ENCODE measurements at places on chromosomes 3 and 15.

GRCh38 chr3:36210840-36211651 is 169.3 kb upstream of the STAC start:
- DNase-seq: no peak

DNA sequence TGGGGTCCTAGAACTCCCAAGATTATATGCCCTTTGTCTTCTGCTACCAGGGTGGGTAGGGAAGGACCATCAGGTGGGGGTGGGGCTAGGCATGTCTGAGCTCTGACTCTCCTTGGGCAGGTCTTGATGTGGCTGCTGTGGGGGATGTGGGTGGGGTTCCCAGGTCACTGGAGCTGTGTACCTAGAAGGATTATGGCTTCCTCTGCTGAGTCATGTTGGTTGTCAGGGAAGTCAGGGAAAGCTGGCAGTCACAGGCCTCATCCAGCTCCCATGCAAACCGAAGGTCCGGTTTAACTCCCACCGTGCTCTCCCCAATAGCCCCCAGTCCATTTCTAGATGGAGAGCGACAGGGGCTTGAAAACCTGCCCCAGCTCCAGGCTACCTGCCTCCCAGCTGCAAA is 35.2 kb downstream of the EID1 start:
- no peak for DNase-seq

- DNase-seq: no peak
These were observed 61.9 kb downstream of the NSMCE3 start for GRCh38 chr15:29207758-29208108.

- DNase-seq: no peak
These were observed 36.4 kb downstream of the SEC22C start for GRCh38 chr3:42545284-42545900.

DNA sequence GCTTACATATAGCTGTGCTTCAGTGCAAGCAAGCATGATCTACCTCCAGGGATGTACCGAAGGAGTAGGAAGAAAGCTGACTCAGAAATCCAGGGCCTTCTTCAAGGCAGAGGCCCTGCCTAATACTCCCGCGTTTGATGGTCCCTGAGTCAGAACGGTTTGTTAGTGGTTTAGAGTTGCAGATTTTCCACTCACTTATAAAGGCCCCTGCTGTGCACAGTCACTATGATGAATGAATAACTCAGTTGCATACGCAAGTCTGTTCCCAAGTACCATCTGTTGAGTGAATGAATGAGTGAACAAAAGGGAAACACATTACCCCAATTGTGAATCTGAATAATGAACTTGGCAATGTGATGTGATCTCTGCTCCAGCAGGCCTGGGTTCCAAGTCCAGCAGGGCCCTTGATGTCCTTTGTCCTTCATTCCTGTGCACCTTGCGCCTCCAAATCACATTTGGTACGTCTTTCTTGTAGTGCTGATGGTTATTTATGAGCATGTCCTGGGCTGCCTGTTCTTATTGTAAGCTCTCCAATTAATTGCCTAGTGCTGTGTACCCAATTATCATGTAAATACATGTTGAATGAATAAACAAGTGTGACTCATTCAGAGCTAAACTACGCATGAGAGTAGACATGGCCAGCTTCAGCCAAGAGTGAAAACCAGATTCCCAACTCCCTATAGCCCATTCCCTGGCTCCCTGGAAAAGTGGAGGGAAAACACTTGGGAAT is 85.3 kb upstream of the LIMD1 start:
- no peak for DNase-seq

- no peak for DNase-seq
These were observed 33.1 kb upstream of the SEMA3F start for GRCh38 chr3:50122071-50122470.

GRCh38 chr3:181052256-181052655 is 62.7 kb upstream of the DNAJC19 start:
- no peak for DNase-seq

DNA sequence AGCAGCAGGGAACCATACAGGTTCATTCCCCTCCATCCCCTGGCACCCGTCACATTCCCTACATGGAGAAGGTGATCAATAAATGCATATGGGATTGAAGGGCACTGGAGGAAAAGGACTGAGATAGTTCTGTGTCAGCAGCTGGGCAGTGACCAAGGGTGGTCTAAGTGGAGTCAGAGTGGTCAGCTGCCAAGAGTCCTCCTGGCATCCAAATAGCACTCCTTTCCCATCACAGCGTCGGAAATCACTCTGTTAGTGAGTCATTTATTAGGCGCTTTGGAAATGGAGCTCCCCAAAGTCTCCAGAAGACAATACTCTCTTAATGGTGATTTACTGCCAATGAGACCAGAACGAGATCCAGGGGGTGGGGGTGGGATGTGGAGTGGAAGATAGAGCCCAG is 6.8 kb upstream of the TRH start:
- DNase-seq: no peak

- no peak for DNase-seq
These were observed 52.6 kb downstream of the RFTN1 start for GRCh38 chr3:16460886-16461285.

DNA sequence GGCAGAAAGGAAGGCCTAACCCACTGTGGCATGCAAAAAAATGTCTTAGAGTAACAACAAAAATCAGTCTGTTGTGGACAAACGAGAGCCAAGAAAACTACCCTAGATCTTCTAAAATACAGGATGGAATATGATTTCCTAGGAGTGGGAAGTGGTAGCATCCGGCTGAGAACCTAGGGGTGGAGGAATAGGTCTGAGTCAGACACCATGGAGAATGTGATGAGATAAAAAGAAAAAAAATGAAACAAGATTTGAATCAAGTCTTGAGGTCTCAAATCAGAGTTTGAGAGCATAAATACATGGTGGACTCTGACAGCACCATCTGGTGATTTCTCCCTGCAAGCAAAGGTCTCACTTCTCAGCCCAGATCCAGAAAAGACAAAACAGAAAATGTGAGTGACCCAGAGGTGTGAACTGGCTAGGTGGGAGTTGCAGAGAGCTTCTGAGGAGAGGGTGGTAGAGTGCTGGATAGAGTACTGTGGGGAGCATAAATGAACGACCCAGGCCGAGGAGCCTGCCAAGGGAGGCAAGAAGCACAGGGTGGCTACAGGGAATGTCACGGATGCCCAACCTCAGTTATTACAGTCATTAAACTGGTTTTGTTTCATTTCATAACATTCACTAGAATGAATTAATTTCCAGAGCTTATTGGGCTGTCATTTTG is 27.6 kb upstream of the VEPH1 start:
- no peak for DNase-seq

GRCh38 chr3:133797396-133798105 is 8.1 kb upstream of the SRPRB start:
- no peak for DNase-seq

DNA sequence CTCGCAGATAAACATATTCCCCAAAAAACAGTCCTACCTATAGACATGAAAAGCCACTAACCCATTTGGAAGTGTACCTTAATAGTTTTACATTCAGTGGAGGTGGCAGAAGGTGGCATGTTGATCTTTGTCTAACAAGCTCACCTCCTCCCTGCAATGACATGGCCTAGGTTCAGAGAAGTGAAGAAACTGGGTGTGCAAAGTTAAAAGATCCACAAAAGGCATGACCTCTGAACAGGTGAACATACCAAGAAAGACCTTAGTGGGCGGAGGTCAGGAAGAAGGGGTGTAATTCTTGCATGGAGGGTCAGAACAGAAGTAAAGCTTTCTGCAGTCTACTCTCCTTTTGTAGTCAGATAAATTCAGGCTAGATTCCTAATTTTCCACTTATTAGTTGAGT is 822 bp downstream of the MRPL3 start:
- no peak for DNase-seq

GRCh38 chr15:80699981-80700380 is 4.9 kb downstream of the ABHD17C start:
- no peak for DNase-seq

GRCh38 chr3:64853456-64853855 is 165.7 kb upstream of the ADAMTS9 start:
- no peak for DNase-seq

DNA sequence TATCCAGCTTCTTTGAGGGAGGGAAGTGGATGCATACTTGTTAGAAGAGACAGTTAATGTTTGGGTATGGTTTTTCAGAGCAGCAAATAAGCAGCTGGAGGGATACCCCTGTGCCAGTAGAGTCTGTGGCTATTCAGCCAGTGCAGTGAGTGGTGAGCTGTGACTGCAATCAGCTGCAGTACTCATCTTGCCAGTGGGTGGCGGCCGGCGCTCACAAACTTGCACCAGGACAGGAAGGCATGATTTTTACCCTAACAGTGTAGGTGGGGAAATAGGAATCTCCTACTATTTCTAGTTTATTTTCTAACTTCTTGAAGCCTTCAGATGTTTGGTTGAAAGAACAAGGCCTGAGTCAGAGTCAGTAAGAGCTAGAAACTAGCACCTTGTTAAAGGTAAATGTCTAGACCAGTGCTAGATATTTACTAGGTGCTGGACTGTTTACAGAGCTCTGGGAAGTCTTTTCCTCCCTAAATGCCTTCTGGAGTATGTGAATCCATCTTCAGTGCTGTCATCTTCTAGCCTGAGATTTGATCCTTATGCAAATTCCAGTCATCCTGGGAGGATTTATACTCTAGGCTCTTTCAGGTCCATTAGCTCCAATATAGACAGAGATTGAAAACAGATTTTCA is 23.6 kb downstream of the TIMP4 start:
- DNase-seq: peak; percentile 86

- DNase-seq: no peak
These were observed 54.3 kb downstream of the TGFBR2 start for GRCh38 chr3:30660656-30661055.

DNA sequence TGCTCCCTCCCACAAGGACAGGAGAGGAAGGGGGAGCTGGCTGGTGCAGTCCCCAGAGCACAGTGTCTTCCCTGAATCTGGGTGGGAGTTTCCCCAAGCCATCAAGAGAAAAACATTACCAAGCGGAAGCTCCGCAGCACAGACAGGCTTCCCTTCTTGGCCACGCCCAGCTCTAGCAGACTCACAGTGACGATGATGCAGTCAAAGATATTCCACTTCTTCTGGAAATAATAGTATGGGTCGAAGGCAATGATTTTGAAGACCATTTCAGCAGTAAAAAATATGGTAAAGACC is 76.7 kb downstream of the SCN10A start:
- no peak for DNase-seq

- DNase-seq: no peak
These were observed 49.8 kb downstream of the RSRC1 start for GRCh38 chr3:158159714-158160113.

GRCh38 chr3:149879872-149880271 is 66.9 kb downstream of the RNF13 start:
- DNase-seq: peak; percentile 3

- peak; percentile 58 for DNase-seq
These were observed 32.6 kb upstream of the SPTBN5 start for GRCh38 chr15:41926185-41927056.

DNA sequence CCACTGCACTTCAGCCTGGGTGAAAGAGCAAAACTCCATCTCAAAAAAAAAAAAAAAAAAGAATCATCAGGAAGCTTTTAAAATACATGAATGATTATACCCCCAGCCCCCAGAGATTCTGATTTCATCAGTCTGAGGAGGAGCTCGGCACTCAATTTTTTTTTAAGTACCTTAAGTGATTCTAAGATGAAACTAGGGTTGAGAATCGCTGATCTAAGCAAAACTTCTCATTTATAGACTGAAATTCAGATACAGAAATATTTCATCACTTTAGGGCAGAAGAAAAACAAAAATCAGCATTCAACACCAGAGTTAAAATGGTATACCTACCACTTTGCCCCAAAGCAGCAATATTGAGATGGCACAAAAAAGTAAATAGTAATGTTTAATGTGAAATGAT is 24.7 kb downstream of the CPA3 start:
- no peak for DNase-seq

- DNase-seq: no peak
These were observed 248.1 kb upstream of the GADL1 start for GRCh38 chr3:31142543-31142942.

DNA sequence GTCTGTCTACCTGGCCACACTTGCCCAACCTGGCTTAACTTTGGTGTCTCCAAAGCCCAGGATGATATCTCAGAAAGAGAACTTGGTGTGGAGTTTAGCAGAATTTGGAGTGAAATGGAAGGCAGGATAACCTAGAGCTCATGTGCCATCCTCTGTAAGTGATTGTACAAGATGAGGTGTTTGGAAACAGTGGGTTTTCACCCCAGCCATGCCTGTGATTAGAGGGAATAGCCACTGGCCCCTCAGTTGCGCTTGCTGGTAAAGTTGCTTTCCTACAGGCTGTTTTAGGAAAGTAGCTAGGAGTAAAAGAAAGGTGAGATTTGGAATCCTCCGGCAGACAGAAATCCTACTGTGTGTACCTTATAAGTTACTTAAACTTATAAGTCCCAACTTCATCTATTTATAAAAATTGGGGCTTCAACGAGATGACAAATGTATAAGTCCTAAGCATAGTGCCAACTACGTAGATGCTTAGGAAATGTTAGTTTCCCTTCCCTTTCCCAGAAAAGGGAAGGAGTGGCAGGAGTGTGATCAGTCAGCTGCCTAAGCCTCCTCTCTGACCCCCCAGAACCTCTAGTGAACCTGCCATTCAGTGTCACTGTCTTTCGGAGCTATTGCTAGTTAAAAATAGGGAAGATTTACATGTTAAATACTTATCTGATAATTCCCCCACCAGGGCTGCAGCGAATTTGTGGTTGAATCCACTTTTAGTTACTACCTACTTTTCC is 13.4 kb upstream of the BMF start:
- DNase-seq: no peak

DNA sequence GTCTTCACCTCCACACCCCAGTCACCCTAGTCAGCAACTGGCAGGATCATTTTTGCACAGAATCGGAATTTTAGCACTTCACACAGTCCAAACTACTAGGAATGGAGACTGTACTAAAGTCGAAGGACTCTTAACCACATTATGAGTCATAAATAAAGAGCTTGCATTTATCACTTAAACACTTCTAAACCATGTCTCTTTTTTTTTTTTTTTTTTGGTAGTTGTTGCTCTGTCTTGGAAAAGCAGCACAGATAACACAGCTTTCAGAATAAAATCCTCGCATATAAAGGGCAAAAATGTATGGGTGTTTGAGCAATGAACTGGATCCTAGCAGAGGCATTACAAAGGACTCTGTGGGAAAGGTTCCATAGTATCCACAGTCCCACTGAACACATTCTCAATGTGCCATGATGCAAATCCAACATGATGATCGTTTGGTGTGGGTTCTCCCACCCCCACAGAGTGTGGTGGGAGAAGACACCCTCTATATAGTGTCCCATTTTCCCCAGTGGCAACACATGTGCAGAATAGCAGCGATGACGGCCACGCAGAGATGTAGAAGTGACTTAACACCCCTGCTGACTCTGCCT is 47.1 kb downstream of the FOXP1 start:
- DNase-seq: no peak

DNA sequence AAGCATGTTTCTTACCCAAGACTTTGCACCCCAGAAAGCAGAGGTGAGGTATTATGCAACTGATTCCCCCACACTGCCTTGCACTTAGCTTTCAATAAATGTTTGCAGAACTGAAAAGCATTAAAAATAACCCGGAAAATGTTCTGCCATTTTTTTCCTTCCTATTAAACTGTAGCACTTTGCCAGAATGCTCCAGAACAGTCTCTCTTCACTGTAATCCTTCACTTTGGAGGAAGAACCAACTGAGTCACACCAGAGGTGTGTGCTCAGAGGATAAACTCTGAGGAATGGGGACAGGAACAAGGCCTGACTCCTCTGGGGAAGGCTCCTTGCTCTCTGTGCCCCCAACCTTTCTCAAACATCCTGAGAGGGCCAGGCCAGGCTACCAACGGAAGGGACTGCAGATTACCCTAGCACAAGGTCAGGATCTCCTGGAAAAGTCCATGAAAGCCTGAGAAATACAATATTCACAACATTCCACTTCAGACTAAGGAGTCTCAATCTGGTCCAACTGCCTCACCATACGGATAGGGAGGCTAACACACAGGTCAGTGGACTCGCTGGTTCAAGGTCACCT is 19.0 kb downstream of the ANP32A start:
- no peak for DNase-seq

All from HuH-7 (cell line).